DMS53 (cell line): ENCODE measurements at places on chromosomes 16 and 17.
A peak's percentile ranks its signal among the peaks of the same experiment; 100 is the strongest.

DNA sequence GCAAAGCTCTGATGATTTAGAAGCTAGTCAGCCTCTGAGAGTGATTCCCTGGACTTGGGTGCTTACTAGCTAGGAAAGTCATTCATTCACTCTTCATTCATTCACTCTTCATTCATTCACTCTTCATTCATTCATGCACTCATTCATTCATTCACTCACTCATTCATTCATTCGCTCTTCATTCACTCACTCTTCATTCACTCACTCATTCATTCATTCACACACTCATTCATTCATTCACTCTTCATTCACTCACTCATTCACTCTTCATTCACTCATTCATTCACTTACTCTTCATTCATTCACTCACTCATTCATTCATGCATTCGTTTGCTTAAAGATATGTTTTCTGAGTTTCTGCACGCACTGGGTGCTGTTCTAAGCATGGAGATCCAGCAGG lies 292.7 kb upstream of the TNRC6C start:
- peak; percentile 5 for DNase-seq

- DNase-seq = no peak
Measured at GRCh38 chr17:59190806-59191205, 19.0 kb upstream of the SMG8 start.

DNA sequence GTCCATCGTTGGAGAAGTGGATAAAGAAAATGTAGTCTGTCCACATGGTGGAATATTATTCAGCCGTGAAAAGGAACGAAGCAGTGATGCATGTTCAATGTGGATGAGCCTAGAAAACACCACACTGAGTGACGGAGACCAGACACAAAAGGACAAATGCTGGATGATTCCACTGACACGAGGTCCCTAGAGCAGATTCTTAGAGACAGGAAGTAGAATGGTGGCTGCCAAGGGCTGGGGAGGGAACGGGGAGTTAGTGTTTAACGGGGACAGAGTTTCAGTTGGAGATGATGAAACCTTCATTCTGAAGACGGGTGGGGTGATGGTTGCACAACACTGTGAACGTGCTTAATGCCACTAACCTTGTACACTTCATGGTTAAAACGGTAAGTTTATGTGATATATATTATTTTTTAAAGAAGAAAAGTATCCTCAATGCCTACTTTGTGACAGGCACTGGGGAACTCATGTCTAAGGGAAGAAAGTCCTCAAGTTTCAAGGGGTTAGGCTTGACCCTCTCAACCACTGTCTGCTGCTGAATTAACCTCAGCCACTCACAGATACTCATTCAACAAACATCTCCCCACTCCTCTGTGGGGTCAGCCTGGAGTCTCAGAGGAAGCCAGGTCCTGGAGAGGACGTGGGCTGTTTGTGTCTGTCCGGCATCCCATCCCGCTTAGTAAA lies 17.6 kb downstream of the C16orf74 start:
- DNase-seq = no peak

DNA sequence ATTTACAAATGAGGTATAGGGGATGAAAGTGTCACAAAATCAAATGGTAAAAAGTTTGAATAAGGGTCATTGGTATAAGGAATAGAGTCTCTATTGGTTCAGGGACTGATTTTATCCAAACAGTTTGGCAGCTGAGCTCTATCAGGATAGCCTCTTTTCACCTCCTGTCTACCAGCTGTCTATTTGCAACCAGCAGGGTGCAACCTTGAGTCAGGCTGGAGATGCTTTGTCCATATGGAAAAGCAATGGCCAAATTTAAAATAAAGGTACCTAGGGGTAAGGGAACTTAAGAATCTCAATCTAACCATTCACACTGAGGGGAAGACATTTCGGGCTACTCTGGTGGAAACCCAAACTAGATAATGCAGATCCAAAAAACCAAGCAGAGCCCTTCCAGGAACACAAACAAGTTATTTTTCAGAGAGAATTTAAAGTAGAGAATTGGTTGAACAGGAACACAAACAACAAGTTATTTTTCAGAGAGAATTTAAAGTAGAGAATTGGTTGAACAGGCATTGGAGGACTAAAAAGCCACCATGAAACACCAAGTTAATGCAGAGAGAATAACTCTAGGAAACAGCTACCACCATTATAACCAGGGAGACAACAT lies 12.6 kb upstream of the CA10 start:
- DNase-seq = peak; percentile 82

GRCh38 chr17:77458202-77459017 lies 317.6 kb downstream of the SEC14L1 start:
- no peak for DNase-seq

GRCh38 chr17:5467416-5467815 lies 1.4 kb downstream of the DHX33 start:
- DNase-seq = no peak

DNA sequence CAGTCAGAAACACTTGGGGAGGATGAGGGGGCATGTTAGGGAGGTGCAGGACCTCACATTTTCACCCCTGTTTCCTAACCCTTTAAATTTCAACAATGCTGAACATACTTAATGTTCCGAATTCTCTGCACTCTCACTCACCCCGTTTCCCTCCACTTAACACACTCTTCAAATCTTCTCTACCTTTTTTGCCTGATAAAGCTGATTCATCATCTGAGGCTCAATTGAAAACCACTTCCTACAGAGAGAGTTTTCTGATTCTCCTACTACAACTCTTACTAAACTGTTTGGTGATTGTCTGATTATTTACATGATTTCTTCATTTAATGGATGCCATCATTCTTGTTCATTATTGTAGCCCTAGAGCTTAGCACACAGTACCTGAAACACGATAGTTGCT lies 42.4 kb downstream of the PCTP start:
- no peak for DNase-seq

DNA sequence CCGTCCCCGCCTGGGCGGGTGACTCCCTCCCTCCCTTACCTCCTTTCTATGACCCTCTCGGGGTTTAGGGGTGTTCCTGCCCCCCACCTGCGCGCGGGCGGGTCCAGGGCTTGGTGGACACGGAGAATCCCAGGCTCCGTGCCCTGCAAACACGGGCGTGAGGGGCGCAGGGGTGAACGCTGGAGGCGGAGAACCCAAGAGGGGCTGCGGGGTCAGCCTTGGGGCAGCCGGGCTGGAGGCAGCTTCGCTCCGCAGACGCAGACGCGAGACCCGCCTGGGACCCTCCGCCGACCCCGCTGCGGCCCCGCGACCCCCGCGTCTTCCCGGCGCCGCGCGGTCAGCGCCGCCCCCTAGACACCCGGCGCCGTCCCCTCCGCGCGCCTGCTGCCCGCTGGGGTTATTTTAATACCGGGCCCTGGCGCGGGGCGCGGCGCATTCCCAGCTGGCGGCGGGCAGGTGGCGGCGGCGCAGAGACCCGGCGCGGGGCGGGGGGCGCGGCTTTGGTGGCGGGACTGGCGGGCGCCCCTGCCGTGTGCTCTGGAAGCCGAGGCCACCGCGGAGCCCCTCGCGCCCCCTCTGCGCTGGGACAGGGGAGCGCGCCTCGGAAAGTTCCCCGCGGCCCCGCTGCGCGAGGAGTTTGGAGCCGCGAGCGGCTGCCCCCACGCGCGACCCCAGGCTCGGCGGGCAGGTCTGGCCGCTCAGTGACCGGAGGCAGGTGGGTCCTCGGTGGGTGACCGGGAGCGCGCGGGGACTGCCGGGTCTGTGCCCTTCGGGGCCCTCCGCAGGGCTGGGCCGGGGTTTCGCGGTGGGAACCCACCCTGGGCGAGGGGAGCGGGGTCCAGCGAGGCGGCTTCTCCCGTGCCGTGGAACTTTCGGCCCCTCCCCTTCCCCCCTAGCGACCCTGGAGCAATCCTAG lies at the start of gene UTS2R:
Gene UTS2R (plus strand): TSS at position 433 of the 916 bp plus-strand sequence. CDS start 2,560 bp downstream, outside the sequence.
- DNase-seq = peak; percentile 33
